ENCODE measurements at places on chromosomes 6 and 20.

DNA sequence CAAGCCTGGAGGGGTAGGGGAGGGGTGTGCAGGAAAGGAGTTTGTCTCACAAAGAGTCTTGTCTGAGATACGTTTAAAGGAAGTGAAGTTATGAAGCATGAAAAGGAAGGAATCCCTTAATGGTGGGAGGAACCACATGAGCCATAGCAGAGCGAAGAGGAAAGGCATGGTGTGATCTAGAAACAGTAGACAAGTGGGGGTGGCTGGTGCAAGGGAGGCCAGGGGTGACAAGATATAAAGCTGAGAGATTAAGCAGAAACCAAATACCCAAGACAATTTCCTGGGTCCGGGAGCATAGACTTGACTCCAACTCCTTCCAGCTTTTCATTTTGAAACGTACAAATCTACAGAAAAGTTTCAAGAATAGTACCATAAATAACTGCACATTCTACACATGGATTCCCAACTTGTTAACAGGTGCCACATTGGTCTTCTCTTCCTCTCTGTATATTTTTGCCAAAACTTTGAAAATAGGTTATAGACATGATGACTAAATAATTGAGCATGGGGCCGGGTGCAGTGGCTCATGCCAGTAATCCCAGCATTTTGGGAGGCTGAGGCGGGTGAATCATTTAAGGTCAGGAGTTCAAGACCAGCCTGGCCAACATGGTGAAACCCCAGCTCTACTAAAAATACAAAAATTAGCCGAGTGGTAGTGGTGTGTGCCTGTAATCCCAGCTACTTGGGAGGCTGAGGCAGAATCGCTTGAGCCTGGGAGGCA is 211.6 kb downstream of the SLC24A3 start:
- no peak for DNase-seq

DNA sequence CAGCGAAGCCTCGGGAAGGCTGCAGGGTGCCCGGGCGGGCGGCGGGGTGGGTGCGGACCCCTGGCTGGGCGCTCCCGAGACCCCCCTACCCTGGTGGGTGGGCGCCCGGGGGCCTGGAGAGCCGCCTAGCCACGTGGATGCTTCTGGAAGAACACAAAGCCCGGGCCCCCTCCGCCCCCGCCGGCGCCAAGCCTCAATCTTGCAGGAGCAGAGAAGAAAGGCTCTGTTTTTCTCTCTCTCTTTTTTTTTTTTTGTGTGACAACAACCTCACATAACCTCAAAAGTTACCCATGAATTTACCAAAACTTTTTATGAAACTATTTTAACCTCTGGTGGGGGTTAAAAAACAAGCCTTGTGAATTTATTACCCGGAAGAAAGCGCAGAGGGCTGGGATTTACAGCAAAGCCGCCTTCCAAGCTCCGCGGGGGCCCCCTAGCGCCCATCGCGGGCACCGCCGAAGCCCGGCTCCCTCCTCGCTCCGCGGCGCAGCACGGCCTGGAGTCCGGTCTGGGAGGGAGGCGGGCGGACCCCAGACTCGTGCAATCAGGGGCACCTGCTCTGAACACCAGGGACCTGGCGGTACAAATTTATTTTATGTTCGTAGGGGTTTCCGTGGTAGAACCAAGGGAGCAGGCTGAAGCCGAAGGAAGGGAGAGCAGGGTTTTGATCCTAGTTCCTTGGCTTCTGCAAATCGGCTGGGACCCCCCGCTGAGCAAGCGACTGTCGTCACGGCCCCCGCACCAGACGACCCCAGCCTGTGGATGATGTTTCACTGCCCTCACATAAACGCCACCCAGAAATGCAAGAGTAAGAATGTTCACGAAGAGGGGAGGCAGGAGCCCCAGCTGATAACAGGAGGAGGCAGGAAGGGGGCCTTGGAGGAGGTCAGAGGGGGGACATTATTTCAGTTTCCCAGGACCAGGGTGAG is 58.9 kb downstream of the ZNF831 start:
- DNase-seq = peak; percentile 85

DNA sequence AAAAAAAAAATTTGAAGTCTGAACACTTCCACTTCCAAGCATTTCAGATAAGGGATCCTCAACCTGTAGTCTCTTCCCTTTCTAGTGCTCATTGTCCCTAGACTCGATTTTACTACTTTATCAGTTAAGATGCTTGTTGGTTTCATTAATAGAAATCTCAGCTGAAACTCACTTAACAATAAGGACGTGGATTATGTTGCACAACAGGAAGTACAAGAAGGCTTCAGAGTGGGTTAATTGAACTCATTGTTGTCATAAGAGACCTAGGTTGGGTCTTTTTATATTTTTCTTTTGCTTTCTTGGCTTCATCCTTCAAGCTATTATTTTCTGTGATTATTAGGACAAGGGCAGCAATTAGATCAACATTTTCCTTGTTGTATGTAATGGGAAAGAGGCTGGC is 175.2 kb downstream of the CDKAL1 start:
- DNase-seq = no peak

DNA sequence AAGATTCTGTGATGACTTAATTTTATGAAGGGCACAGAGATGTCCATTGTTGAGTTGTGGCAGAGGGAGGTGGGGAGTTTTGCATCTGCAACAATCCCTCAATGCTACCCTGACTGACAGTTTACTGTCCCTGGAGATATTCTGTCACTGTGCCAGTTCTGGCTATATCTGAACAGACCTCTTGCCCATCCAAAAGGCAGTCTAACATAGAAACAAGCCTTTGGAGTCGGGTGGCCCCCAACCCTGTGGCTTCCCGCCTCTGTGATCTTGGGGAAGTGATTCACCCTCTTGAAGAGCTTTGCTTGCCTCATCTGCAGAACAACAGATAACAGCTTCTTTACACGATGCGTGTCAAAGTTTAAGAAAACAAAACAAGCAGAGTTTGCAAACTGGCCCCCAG is 3.8 kb upstream of the E2F1 start:
- DNase-seq = peak; percentile 50

GRCh38 chr6:14734052-14734415 is 511.8 kb upstream of the JARID2 start:
- no peak for DNase-seq
